ENCODE measurements at places on chromosomes 1 and 21.

DNA sequence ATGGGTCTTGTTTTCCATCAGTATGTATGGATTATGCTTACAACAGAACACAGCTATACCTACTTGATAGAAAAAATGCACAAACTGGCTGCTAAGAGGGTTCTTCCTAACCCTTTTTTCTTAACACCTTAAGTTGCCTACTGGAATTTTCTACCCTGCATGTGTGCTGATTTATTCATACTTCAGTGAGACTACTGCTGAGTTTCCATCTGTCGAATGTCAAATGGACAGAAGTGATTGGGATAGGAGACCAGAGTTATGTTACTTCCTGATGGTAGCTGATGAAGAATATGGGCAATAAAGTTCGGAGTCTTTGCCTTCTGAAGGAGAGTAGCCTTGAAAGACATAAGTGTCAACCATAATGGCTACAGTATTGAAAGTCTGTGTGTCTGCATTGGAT is 6.5 kb upstream of the DNM3 start:
- no peak for DNase-seq

DNA sequence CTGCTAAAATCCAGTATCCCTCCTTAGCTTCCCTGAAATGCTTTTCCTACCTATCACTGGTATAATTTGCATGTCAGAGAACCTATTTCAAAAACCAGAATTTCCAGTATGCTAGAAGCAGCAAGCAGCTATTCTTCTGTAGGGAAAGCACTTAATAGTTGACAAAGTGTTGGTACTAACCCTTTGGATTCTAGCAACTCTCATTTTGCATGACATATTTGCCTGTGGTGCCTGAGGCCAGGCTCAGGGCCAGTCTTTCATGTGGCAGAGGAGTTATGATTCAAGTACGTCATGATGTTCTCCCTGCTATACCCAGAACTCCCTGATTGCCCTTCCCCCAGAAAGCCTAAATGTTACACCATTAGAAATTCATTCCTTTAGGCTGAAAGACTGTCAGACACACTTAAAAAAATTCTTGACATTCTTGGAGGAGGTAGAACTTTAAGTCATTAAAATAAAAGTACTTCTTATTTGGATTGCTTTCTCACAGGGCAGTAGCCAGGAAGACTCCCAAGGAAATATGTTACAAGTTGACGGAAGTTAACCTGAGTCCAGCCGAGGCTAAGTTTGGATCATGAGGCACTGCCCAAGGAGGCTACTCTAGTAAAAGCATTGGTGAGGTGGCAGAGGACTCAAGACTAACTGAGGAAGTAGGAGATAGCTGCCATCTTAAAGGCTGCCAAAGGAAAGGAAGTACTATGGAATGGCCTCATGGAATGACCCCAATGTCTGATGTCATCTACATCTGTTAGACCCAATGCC is 298.4 kb upstream of the SPAG17 start:
- DNase-seq: no peak

DNA sequence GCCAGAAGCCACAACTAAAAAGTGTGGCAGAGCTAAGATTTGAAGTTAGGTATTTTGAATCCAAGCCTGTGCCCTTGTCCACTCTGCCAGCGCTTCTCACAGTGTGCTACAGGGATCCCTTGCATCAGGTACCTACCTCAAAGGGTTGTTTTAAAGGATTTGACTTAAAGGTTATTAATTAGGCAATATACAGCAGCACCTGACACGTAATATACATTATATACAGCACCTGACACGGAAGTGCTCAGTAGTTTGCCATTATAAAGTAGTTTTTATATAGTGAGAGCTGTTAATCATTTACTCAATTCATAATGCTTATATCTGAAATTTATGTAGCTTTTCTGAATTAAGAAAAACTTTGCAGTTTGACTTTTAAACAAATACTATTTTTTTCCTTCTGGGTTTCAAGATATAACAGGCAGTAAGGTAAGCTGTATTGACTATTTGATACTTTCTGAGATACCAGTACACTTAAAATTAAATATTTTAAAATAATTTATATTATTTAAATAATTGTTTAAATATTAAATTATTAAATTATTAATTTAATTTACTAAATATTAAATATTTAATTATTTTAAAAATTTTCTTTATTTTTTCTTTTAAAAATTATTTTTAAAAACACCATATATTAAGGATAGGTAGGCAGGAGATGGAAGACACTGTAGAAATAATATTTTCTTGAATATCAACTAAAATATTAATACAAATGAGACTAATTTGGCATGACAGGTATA is 33.3 kb downstream of the TSNAX start:
- no peak for DNase-seq

DNA sequence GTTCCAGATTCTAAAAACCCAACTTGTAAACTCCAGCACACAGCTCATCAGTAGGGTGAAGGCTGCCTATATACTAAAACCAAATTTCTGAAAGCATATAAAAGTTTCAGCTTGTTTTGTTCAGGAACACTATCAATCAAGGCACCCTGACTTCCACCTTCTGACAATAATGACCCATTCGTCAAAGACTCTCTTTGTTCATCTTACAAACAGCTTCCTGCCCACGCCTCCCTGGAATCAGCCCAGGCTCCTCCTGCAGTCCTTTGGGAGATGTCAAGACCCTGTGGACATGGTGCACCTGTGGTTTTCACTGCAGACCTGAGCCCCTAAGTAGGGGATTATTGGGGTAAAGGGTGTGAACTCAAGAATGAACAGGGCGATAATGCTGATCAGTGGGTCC is 178.9 kb upstream of the CAMK1G start:
- no peak for DNase-seq

DNA sequence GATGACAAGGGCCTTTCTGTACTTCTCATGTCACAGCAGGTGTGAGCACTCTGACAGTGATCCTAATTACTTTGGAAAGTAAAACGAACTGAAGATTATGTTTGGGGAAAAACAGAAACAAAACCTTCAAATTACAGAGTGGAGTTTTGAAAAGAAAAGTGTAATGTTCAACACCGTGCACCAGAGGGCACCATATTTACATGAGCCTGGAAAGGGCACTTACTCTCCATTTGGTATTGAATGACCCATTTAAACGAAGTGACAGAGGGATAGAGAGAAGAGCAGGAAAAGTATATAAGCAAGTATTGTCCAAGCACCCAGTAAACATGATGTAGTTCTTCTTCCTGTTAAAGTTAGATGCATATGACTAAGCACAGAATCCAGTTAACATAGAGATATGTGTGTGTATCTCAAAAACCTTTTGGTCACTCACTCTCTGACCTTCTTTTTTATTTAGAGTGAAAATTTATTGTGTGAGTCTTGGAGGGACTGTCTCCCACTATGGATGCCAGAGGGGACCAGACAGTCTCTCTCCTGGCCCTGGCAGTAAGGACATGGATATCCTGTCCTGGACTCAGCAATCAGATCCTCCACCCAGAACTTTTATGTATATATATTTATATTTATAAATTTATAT is 3.8 kb upstream of the RGSL1 start:
- DNase-seq: no peak

- DNase-seq: no peak
Measured at GRCh38 chr1:177646757-177647730, 322.8 kb downstream of the SEC16B start.

DNA sequence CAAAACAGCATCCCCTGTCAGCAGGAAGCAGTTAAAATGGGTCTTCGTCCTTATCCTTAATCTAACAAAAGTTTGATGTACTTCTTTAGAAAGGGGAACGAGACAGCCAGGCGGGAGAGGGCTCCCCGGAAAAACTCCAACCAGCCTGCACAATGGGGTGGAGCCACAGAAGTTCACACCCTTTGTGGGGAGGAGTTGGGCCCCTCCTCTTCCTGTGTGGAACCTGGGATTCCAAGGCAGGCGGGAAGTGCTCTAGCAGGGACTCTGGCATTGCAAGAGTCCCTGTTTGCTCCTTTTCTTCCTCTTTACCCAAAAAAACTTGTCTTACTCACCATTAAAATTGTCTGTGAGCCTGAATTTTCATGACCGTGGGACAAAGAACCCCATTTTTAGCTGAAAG is 47.7 kb downstream of the FCRL5 start:
- no peak for DNase-seq

GRCh38 chr1:162062542-162063015 is 6.9 kb upstream of the NOS1AP start:
- no peak for DNase-seq

DNA sequence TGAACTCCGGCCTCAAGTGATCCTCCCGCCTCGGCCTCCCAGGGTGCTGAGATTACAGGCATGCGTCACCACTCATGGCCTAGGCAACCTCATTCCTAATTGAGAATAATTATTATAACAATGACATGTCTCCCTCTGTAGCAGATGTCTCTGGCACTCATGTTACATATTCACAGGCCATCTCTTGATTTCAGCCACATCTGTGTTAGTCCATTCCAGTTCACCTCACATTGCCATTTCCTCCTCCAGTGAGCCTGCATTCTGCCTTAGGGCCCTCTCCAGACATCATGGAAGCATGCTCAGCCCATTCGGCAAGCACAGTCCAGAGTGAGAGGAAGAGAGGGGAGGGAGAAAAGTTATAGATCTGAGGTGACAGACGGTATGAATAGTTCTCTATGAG is 32.5 kb downstream of the CDKN2C start:
- DNase-seq: no peak

GRCh38 chr1:179166663-179167417 is 62.6 kb downstream of the ABL2 start:
- no peak for DNase-seq

GRCh38 chr1:18347559-18347958 is 133.2 kb upstream of the KLHDC7A start:
- no peak for DNase-seq

DNA sequence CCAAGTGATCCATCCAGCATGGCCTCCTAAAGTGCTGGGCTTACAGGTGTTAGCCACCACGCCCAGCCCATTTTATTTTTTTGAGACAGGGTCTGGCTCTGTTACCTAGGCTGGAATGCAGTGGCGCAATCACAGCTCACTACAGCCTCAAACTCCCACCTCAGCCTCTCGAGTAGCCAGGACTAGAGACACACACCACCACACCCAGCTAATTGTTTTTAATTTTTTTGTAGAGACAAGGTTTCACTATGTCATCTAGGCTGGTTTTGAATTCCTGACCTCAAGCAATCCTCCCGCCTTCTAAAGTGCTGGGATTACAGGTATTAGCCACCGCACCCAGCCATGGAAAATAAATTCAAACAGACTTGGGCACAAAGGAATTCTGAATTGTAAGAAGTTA is 31.9 kb downstream of the PUM1 start:
- no peak for DNase-seq

DNA sequence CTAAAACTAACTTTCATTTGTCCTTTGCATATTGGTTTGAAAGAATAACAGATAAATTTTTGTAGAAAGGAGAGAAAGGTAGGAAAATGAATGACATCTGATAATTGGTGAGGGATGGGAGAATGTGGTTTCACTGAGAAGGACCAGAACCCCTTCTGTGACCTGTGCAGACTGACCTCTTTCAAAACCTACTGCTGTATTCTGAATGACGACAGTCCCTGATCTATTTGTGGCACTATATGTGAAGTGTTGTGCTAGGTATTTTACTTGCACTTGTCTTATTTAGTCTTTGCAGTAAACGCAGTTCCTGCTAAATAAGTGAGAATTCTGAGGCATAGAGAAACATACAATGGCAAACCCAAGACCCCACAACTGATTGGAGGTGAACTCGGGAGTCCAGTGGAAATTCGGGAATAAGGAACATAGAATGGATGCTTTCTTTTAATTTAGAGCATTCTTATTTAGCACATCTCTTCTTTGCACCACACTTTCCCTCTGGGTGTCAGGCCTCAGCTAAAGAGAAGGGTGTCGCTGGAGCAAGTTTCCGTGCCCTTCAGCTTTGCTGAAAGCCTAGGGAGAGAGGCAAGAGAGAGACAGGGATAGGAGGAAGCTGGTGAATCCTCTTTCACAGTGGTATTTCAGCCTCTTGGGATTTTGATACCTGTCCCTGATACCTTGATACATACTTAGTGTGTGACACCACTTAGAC is 230.2 kb downstream of the PAPPA2 start:
- DNase-seq: no peak

- no peak for DNase-seq
Measured at GRCh38 chr1:25748531-25749205, 51.3 kb upstream of the SELENON start.

DNA sequence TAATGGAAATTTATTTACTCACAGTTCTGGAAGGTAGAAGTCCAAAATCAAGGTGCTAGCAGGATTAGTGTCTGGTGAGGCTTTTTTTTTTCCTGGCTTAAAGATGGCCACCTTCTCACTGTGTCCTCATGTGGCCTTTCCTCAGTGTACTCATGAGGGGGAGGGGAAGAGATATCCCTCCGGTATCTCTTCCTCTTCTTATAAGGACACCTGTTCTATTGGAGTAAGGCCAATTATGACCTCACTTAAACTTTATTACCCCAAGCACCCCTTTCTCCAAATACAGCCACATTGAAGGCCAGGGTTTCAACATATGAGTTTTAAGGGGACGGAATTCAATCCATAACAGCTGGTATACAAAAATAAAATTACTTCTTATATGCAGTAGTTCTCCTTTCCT is 203.7 kb upstream of the C1orf87 start:
- no peak for DNase-seq

GRCh38 chr1:199041173-199041914 is 402.5 kb downstream of the PTPRC start:
- DNase-seq: no peak

- no peak for DNase-seq
Measured at GRCh38 chr1:171206204-171206977, 21.3 kb downstream of the FMO2 start.

GRCh38 chr1:1437904-1438376 is 2.5 kb downstream of the VWA1 start:
- DNase-seq: no peak

DNA sequence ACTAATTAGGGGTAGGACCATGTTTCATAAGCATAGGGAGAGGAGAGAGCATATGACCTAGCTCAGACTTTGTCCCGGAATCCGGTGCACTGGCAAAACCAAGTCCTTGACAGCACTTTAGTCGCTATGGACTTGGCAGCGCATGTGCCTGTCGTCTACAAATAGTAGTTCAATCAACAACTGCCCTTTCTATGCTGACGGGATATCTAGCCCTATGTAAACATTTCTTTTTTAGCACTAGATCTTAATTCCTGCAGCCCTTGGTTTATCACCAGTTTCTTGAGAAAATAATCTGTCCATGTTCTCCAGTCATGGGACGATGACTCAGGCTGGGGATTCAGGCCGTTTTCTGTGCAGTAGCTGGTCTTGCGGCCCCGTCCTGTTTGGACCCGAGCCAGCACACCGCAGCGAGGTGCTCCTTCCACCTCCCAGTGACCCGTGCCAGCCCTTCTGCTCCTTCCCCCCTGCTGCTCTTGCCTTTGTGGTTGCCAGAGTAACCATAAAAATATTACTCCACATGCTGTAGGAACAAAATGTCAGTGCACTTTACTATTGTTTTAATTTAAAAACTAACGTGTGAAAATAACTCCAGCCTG is 8.6 kb upstream of the MT1HL1 start:
- no peak for DNase-seq

- no peak for DNase-seq
Measured at GRCh38 chr1:185608177-185608576, 126.0 kb upstream of the HMCN1 start.

- no peak for DNase-seq
Measured at GRCh38 chr1:43743206-43743605, 35.9 kb downstream of the ST3GAL3 start.
